ENCODE measurements at places on chromosomes 13 and 19.

- no peak for DNase-seq
Observed at GRCh38 chr13:85166891-85167290, 632.3 kb downstream of the SLITRK6 start.

DNA sequence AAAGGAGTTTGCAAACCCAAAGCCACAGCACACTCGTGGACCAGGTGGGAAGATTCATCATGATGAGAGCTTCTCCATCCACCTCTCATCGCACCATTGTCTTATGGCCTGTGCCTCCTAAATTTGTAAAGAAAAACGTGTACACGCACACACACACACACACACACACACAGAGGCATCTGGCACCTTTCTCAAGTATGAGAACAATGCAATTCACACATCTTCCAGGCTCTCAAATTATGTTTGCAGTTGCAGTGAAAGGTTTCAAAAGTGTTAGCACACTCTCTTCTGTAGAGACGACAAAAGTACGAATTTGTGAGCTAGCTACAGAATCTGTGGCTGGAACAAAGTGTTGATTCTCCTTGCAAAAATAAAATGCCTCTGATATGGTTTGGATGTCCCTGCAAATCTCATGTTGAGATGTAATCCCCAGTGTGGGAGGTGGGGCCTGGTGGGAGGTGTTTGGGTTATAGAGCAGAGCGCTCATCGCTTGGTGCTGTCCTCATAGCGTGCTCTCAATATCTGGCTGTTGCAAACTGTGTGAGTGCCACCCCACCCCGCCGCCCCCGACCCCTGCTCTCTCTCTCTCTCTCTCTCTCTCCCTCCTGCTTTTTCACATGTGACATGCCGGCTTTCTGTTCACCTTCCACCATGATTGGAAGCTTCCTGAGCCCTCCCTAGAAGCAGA, 21.8 kb upstream of the RAB20 start:
- DNase-seq: no peak

DNA sequence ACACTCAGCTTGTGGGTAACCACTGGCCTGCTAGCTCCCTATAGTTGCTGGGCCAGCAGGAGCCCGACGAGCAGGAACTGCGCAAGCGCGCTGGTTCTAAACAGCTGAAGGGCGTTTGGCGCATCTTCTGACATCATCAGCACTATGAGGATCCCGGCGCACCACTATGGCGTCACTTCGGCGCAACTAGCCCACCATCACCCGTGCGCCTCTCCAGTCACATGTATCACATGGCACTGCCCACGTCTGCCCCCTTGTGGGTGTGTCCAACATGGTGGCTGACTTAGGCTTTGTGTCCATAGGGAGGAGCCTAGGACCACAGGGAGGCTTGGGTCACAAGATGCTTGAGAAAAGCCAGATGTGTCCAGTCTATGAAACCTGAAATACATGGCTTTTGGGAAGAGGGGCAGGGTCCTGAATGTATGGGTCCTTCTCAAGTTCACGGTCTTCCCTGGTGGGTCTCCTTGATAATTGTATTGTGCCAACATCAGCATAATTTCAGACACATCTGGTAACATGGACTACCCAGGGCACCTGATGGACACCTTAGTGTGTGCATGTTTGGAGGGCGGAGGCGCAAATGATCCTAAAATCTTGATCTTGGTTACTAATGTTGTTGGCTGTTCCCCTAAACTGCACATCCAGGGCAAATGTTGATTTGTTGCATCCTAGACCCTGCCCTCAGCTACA, 18.0 kb downstream of the KLK4 start:
- DNase-seq: no peak

- DNase-seq: peak; percentile 73
Observed at GRCh38 chr19:55484593-55485438, at the start of gene NAT14. NAT14 (plus strand) TSS chr19:55485188; CDS start chr19:55485709, 521 bp downstream.

DNA sequence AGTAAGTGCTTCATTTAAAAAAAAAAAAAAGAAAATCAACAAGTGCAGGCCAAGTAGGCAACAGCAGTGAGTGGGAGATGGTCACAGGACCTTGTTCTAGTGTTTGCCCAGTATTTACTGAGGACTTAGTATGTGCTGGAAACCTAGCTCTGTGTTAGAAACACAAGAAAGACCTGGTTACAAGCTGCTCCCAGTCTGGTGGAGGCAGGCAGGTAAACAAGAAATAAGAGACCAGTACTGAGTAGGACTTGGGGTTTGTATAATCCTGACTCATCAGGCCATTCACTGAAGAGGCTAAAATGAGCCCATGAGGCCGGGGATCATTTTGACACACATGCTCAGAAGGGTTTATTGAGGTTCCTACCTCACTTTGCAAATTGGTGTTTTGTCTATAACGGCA, 21.5 kb upstream of the SERPINE3 start:
- no peak for DNase-seq

GRCh38 chr13:93769607-93770006, 543.0 kb downstream of the GPC6 start:
- no peak for DNase-seq

GRCh38 chr13:62014299-62014698, 598.6 kb upstream of the PCDH20 start:
- no peak for DNase-seq

GRCh38 chr13:95982144-95982543, 71.1 kb downstream of the UGGT2 start:
- no peak for DNase-seq

DNA sequence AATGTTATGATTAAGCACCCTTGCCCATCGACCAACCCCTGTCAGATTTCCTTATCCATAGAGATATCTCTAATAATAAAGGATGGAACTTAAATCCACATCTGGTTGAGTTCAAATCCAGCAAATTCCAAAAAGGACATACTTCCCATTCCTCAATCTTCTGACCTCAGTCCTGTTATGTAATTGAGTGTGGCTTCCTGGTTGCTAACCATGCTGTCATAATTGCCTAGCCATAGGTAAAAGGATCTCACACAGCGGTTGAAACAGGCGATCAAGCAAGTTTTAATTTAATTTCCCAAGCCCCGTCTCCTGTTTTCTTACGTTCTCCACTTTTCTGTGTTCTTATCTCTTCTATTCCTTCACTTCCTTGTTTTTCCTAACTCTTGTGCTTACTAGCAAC, 550.3 kb downstream of the GPC6 start:
- DNase-seq: no peak

- no peak for DNase-seq
Observed at GRCh38 chr19:6587998-6588507, 2.9 kb downstream of the CD70 start.

GRCh38 chr19:45476304-45476703, 8.5 kb downstream of the FOSB start:
- DNase-seq: no peak

GRCh38 chr13:47519626-47520025, 481.4 kb downstream of the SUCLA2 start:
- DNase-seq: no peak

Data from amygdala (tissue), 56 donors.